ENCODE measurements at places on chromosomes 11 and 22.

DNA sequence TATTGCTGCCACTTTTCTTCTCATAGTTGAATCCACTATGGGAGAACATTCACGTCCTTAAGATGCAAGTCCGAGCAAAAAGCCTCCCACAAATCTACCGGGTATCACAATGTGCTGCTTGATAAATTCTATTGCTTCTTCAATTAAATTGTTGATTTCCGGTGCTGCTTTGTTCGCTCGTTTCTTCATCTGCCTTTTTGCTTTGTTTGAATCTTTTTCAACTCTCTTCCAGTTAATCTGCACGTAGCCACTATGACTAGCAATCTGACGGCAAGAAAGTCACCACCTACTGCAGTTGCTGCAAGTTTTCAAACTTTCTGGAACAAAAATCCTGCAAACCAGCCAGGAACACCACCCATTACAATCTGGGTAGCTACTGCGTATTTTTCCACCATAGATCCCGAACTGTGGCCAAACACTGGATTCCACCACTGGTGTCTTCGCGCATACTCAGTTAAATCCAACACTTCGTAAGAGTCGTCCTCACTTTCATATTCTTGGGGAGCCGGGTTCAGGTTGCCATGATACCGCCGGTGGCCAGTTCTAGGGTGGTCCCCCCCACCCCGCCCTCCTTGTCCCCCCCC, 59.1 kb downstream of the CLMP start:
- DNase-seq: no peak

DNA sequence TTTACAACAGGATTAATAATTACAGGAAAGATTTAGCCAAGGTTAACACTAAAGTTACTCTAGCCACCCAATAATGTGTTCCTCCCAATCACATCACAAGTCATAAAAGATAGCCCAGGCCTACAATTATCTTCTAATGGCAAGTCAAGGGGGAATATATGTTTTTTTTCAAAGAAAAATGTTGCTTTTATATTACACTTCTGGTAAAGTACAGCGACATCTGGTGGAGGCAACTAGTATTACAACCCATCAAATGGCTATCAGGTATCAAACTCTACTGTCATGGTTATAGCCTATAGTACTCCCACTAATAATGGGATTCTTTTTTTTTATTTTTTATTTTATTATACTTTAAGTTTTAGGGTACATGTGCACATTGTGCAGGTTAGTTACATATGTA, 71.8 kb downstream of the XRRA1 start:
- no peak for DNase-seq

- no peak for DNase-seq
Observed at GRCh38 chr11:3949125-3949524, 93.7 kb downstream of the STIM1 start.

DNA sequence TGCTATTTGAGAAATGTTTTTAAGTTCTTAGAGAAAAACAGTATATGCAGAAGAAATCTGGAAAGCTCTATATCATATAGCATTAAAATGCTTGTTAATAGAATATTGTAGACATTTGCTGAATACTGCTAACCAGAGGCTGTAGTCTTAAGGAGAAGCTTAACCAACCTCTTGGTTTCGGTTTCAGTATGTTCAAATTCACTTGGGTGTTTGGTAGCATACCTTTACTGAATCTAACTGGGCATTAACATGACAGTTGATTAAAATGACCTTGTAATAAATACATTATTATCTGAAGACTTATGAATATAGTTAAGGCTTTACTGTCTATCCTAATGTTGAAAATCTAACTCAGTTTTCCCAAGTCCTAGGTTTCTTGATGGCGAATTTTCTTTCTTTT, 5.4 kb downstream of the PCF11 start:
- DNase-seq: no peak

DNA sequence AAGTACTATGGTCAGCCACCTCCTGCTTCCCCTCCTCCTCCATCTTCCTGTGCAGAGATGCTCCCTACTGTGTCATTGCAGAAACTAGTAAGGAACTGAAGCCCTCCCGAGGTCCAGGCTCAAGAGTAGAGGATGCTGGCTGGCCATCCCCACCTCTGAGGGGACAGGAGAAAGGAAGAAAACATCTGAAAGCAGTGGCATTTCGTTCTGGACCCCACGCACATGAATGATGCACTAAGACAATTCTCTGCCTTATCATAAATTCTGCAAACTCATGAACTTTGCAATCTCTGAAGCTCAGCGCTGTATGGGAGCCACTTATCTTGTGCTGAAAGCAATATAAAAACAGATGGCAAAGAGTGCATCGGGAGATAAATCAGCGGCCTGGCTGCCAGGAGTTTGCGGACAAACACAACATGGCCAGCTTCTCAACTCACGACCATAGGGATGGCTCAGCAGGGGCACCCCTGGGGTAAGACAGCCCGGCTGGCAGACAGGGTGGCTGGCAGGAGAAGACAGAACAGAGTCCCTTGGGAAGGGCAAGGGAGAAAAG, 306.4 kb downstream of the NXPE2 start:
- DNase-seq: no peak
